ENCODE measurements at places on chromosomes 11 and 22.

- no peak for DNase-seq
Observed at GRCh38 chr11:66766681-66767080, 37.7 kb upstream of the SPTBN2 start.

DNA sequence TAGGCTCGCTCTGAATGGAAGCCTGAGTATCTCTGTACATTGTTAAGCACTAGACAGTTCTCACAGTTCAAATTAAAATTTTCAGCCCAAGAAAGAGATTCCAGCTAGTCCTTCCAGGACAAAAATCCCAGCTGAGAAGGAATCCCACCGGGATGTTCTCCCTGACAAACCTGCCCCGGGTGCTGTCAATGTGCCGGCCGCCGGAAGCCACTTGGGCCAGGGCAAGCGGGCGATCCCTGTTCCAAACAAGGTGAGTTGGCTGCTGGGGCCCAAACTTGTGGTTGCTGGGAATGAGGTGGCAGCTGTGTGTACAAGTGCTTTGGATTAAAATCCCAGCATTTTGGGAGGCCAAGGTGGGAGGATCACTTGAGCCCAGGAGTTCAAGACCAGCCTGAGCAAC lies 15.4 kb downstream of the GTSE1 start:
- no peak for DNase-seq

DNA sequence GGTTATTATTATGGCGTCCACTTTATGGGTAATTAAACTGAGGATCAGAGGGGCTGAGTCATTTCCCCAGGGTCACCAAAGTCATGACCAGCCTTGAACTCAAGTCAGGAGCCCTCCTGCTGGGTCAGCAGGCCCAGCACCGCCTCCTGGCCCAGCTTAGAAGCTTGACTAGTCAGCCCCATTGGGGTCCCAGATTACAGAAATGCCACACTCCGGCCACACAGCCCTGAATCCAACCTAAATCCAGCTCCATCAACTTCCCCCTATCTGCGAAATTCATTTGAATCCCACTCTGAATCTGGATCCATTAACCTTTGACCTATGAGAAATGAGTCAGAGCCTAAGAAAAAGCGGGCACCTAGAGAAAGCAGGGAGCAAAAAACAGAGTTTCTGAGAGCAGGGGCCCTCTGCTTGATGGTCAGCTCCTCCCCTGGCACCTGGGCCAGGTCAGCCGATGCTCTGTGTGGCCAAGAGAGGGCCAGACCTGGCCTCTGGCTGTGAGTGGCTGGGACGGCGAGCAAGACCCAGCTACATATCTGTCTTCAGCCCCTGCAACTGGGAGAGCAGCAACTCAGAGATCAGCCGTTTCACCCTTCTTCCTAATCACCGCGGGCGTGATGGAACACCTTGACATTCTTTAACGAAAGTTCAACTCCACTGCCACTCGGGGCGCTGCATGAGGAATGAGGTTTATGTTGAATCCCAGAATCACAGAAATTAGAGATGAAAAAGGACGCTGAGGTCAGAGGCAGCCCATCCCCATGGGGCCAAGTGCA lies 196.1 kb downstream of the TRIM29 start:
- DNase-seq = no peak

DNA sequence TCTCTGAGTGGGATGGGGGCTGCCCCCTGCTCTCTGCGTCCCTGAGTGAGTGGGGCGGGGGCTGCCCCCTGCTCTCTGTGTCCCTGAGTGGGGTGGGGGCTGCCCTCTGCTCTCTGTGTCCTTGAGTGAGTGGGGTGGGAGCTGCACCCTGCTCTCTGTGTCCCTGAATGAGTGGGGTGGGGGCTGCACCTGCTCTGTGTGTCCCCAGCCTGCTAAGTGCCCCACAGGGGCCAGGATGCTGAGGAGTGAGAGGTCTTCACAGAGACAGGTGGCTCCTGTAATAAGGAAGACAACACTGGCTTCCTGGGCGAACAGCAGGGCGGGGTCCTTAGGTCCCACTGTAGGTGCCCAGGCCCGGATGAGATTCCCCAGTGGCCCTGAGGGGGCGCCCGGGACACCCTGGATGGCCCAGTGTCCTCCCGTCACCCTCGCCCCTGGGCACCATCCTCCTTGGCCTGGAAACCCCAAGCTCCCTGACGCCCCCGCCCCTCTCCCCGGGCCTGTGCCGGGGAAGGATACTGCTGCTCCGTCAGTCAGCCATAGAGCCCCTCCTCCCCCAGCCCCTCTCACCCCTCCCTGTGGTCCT lies 3.8 kb upstream of the CCDC188 start:
- DNase-seq = no peak

- no peak for DNase-seq
Observed at GRCh38 chr11:124674168-124674517, 439 bp downstream of the SPA17 start.

- no peak for DNase-seq
Observed at GRCh38 chr11:61187505-61188130, 15.7 kb upstream of the PGA3 start.

DNA sequence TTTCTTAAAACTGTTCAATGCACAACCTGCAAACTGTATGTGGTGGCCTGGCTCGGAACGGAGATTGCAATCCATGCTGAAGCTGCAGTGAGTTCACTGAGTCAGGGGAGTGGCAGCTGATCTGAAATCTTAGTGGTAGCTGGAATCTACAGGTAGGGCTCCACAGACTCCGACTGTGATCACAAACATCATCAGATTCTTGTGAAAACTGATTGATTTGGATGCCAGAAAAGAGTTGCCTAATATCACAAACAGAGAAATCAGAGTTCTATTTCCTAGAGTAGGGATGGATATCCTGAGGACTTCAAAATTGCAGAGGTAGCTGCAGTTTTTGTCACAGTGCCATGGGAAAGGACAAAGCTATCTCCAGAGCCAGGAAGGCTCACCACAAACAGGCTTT lies 57.5 kb upstream of the SC5D start:
- DNase-seq = no peak

- DNase-seq = no peak
Observed at GRCh38 chr11:17851697-17852096, 117.1 kb downstream of the KCNC1 start.

DNA sequence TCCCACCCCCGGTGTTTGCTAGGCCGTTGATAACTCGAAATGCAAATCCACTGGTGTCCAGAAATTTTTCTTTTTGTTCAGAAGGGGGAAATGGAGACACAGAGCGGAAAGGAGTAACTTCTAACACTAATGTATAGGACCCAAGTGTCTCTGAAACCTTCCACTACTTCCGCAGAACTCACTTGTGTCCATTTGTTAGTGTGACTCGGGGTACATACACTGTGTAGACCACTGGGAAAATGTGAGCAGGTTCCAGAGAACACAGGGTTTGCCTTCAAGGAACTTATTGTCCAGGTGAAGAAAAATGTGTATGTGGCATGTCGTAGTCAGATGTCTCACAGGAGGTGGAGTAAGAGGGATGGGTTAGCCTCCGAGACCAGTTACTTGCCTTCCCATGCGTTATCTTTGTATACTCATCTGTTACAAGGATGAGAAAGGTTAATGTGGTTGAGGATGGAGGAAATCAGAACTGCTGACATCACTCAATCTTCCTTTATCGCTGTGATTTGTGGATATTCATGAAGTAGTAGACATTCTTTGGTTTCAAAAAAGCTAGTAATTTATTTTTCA lies 857 bp downstream of the ARCN1 start:
- no peak for DNase-seq

GRCh38 chr11:30485756-30486155 lies 100.4 kb downstream of the MPPED2 start:
- DNase-seq = no peak

DNA sequence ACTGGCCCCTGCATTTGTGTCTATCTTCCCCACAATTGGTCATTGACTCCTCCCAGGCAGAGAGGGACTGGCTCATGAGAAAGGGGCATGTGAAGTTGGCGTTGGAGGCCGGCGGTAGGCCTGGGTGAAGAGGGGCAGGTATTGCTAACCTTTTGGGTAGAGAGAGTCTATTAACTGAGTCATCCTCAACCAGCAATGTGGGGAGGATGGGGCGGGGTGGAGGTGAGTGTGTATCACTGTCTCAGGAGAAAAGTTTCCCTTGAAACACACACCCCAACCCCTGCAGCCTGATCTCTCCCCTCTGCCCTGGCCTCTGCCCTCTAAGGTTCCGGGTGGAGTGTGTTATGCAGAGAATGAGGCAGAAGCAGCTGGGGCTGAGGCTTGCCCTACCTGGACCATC lies 60.1 kb upstream of the PHF21B start:
- no peak for DNase-seq

DNA sequence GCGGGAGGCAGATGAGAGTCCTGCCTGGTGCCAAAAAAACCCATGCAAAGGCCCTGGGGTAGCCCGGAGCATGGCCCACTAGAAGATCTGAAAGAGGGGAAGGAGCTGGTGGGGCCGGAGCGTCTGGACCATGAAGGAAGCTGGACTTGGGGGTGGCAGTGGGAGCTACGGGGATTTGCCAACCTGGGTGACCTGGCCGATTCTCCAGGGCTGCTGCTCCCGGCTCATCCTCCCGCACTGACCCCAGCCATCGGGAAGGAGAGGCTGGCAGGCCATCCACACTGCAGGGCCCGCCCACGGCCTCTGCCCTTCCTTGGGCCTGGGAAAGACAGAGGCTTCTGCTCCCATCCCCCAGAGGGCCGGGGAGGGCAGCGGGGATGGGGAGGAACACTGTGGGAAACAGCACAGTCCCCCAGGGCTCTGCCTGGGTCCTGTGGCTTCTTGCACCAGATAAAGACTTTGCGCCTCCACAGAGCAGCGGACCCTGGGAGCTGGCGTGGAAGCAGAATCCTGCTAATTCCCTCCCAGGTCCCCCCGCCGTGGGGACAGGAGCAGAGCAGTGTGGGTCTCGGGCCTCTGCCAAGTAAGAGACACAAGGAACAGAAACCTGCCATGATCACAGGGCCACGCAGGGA lies 87.1 kb upstream of the LINC01488 start:
- no peak for DNase-seq

DNA sequence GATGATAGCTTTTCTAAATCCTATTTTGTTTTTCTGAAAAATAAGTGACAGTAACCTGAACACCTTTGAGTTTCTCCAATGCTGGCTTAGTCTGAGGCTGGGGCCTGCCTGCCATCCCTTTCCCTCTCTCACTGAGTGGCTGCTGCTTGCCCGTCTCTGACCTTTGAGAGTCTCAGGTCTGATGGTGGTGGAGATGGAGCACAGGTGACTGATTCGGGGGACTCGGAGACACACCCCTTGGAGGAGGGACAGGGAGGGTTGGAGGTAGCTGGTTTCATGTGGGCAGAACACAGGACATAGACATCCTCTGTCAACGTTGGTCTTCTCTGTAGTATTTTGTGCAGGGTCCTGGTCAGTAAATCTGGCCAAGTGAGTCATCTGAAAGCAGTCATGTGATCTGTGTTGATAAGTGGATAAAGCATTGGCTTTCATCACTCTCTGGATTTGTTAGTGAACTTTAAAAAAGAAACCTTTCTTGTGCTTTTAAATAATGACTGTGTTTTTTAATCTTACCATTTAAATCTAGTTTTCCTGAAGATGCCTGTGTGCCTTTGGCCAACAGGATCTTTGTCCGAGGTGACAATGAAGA lies 47.1 kb upstream of the CLDN5 start:
- no peak for DNase-seq

GRCh38 chr11:118437208-118438125 lies 1.2 kb downstream of the KMT2A start:
- no peak for DNase-seq

DNA sequence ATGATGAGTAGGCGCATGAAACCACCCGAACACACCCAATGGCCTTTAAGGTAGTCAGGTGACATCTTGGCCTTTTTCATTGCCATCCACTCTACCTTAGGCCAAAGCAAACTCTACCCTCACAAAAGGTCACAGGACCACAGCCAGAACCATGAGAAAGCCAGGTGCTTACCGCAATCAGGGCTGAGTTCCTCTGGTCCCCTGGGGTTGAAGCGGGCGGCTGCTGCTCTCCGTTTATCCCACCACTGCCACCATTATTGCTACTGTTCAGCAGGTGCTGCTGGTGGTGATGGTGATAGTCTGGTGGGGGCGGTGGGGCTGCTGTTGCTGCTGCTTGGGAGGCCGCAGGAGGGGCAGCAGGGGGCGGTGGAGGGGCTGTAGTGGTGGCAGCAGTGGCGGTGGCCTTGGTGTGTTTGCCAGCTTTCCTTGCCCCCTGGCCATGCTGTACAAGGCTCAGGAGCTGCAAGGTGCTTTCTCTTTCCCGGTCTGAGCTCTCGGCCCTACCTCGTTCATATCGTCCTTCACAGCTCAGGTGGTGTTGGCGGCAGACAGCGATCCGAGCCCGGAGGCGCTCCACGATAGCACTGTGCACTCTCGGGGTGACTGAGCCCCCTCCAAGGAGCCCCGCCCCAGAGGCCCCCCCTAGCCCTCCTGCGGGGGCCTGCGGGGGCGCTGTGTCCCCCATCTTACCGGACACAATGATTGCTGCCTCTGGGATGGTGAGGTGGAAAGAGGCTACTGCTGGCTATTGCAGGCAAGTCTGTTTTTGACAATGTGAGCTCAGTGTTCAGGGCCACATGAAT lies 1.6 kb downstream of the MAML2 start:
- no peak for DNase-seq

DNA sequence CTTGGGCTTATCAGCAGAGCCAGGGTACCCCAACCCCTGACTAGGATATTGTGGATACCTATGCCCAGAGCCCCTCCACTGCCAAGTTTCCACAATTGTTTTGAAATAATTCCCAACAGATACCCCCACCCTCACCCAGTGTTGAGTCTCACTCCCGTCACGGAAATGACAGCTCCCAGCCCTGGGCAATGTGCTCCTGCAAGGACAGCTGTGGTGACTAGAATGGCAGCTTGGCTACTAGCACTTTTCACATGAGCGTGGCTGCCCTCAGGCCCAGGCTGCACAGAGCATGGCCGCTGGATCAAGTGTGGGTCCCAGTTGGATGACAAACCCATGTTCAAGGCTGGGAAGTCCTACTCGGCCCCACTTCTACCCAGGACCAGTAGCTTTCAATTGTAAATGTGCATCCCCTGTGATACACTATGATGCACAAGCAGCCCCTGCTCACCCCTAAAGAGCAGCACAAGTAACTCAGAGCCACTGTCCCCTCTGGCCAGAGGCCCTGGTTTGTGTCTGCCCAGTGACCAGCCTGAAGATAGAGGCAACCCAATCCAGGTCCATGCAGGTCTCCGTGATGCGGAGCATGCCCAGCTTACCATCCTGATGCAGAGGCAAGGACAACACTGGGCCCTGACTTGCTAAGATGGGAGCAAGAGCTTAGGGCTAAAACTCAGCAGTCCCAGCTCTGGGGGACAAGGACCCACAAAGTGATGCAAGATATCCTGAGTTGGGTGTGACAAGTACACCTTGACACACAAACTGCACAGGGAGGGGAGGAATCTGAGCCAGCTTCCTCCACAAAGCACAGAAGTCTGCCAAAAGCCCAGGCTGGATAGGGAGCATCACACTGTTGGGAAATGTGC lies 13.2 kb downstream of the KCNQ1OT1 start:
- DNase-seq = no peak

DNA sequence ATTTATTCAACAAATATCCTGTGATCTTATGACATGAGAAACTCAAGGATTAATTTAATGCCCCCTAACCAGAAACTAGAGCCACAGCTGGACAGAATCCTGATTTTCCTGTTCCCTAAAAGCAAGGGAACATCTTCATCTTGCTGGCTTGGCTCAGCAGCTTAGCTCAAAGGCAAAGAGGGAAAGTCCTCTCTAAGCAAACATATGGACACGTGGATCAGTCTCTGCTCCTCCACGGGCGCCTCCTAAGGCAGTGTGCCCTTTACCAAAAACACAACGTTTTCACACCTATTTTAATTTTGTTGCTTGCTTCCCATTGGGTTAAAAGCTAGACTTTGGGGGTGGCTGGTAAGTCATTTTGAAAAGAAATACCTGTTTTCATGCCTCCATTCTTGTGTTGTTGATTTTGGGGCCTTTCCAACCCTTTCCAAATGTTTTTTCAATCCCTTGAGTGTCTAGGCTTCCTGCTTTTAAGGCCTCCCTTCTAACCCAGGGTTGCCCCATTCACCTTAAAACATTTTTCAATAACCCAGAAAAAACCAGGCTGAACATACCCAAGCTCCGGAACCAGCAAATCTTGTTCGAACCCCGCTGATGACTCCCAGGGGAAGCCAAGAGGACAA lies 15.5 kb downstream of the SLC1A2 start:
- no peak for DNase-seq
